ENCODE measurements at places on chromosomes 11 and 22.

- no peak for DNase-seq
Measured at GRCh38 chr11:87187930-87188329, 150.2 kb downstream of the TMEM135 start.

DNA sequence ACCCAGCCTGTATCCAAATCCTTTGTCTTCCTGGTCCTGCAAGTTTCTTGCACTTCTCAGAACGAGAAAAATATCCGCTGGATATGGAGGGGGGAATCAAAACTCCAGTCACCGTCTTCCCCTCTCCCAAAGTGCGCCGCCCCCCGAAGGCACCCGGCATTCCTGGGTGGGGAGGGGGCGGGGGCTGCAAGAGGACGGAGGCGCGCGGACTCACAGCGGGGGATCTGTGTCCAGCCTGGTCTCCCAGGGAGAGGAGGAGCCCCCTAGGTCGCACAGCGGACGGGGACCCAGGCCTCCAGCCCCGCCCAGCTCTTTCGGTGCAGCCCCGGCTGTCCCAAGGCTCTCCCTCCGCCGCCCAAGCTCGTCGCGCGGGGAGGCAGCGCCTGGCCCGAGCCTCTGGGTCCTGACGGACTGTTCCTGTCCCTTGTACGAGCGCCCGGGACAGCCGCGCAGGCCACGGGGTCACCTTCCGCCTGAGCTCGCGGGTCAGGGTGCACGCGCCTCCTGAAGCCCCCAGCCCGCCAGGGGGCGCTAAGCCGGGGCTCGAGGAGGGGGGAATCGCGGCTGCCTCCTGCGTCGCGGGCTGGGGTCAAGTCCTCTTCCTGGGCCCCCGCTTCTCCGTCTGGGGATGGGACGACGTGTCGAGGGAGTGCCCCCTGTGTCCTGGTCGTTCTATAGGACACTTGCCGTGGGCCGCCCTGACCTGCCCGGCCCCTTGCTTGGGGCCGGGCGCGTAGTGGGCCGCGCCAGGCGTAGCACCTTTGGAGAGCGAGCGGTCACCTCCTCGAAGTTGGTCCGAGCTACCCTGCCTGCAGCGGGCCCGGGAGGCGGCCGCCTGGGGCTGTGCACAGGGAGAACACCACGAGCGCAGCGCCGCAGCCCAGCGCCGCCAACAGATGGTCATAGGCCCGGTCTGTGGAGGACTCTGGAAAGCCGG lies 2.4 kb upstream of the WNT11 start:
- peak; percentile 87 for DNase-seq

DNA sequence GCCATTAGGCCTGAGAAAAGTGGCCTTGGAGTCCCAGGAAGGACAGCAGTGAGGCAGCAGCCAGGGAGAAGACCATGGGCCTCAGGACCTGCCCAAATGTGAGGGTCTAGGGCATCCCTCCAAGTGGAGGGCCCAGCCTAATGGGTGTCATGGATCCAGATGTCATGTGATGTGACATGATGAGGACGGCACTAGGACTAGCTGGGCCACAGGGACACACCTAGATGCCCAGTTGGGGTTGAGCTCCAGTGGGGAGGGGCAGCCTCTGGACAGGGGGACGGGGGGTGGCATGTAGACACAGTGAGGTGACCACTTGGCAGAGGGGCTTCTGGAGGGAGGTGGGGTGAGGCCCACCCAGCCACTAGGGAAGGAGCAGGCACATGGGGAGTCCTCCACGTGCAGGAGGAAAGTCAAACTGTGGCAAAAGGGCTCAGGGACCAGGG lies 5.4 kb downstream of the SCARF2 start:
- DNase-seq: no peak

DNA sequence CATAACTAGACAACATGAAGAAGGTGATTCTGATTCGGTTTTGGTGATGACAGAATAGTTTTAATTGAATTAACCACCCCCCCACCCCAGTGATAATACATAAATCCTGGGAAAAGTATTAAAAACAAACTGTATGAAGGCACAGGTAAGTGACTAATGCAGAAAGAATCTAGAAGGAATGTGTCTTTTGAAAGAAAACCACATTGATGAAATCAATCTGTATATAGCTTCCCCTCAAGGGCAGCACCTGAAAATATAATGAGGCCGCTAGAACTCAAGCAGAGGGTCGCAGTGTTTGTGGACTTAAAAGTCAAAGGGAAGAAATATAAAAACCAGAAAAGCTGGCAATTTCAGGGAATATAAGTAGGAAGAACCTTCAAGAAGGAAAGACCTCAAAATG lies 580.5 kb upstream of the CHORDC1 start:
- no peak for DNase-seq
